Left lung (tissue), 14 donors: ENCODE measurements at places on chromosomes 4 and X. TPM values are rescaled to one million over a fixed set of nuclear protein-coding genes. Genes with fewer than 3 reads are reported as not detected.
A peak's percentile ranks its signal among the peaks of the same experiment; 100 is the strongest.

GRCh38 chr4:151801547-151802516 is 41.0 kb upstream of the GATB start:
- no peak for DNase-seq

DNA sequence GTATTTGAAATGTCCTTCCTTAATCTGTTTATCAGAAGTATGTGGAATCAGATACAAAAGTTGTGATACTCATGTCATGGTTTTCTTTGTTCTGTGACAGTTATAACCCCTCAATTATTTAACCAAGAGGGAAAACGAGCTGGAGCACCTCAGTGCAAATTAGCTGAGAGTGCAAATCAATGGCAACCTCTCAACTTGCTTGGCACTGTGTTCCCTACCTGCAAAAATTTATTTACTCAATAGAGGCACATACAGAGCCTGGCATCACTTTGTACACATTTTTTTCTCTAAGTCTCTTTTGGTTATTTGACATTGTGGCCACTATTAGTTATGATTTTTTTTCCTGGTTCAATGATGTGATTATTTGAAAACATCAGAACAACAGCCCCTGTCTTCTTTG is 186.2 kb downstream of the STIM2 start:
- DNase-seq = no peak

DNA sequence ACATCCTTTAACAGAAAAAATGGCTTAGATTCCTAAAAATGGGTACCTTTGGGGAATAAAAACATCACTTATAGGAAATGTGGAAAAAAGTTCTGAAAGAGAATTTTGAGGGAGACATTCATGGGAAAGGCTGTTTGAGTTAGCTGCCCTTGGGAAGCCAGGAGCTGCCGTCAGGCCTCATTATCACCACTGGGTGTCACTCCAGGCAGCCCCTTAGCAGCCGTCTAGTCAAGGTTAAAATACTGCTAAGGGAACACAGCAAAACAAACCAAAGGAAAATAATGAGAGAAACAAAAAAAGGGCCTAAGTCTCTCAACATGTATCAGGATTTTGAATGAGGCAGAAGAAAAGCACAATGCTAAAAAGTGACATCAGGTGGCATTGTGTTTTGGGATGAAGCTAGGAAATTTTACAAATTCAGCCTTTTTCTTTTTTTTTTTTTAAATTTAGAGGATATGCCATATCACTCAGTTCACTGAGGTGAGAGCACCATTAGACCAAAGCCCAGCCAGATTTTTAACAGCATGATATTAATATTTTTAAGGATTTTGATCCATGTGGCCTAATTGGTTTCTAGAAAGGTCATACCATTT is 235.3 kb downstream of the GPAT3 start:
- peak; percentile 64 for DNase-seq

DNA sequence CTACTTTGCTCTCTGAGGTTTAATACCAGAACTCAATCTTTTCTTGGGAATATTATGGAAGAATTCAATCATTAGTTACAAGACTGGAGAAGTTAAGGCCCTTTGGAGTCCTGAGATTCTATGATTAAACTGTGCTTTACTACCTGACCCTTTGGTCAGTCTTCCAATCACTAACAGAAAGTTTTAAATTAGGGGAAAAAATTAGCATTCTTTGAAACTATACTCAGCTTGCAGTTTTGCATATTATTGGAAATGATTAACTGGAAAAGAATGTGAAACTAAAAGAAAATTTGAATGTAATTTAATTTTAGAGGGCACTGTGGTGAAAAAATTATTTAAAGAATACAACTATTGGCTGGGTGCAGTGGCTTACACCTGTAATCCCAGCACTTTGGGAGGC is 18.7 kb upstream of the GPR34 start:
- no peak for DNase-seq

- no peak for DNase-seq
These were observed 909.1 kb downstream of the FAT4 start for GRCh38 chr4:126223784-126224407.

DNA sequence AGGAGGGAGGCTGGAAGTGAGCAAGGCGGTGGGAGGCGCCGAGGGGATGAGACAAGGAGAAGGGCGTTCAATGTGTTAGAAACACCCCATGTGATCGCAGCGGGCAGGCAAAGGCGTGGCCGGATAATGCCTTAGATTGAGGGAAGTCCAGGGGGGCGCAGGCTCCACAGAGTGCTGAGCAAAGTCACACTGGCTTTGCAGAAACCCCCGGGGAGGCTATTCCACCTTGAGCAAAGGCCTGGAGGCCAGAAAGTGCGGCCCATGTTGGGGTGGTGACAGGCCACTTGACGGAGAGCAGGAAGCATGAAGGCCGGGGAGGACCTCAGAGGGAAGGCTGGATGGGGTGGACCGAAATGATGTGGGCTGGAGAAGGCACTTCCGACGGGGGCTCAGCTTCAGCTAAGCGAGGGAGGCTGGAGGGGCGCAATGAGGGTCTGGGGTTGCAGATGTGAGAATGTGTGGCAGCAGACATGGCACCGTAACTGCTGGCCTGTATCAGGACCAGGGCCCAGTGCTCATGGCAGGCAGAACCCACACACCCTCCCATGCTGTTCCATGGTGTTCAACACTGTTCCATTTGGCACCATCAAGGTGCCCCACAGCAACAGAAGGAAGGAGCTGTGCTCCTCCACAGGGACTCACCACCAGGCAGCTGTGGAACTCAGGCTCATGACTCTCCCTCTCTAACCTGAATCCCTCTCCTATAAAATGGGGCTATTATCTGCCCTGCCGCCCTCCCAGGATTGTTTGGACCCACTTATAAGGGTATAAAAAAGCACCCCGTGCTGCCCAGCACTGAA is 50.3 kb downstream of the HMX1 start:
- no peak for DNase-seq

GRCh38 chrX:93760163-93760562 is 86.2 kb downstream of the FAM133A start:
- DNase-seq = no peak

- DNase-seq = no peak
These were observed 1.3 kb downstream of the NEXMIF start for GRCh38 chrX:74923942-74924448.

DNA sequence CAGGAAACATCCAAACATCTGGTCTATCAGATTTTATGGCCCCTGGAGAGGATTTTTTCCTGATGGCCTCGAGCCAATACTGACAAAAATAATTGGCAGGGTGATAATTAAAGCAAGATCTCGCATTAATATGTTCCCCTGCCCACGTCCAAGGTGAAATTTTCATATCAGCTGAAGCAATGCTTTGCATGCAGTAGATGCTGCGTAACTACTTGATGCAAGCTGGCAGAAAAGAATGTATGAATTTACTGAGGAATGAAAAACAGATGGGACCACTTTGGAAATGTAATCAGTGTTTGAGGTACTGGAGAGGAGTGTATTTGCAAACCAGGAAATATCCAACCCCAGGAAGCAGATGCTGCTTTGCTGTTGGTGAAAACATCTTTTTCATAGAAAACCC is 36.8 kb upstream of the REST start:
- DNase-seq = peak; percentile 14

GRCh38 chrX:87805829-87806490 is 288.4 kb downstream of the KLHL4 start:
- no peak for DNase-seq

DNA sequence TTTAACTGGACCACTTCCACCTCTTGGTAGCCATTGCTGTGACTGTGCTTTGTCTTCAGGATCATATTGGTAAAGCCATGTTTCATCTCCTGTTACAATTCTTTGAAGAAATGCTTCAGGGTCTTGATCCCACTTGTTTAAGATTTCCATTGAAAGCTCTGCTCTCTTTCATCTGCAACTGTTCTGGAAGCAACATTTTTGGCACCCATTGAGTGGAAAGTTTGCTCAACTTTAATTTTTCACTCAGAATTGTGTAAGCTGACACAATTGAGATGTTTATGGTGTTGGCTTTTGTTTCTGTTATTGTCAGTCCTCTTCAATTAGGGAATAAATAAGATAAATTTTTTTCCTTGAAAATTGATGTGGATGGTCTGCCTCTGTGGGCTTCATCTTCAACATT is 237.4 kb downstream of the MAPK10 start:
- DNase-seq = no peak

DNA sequence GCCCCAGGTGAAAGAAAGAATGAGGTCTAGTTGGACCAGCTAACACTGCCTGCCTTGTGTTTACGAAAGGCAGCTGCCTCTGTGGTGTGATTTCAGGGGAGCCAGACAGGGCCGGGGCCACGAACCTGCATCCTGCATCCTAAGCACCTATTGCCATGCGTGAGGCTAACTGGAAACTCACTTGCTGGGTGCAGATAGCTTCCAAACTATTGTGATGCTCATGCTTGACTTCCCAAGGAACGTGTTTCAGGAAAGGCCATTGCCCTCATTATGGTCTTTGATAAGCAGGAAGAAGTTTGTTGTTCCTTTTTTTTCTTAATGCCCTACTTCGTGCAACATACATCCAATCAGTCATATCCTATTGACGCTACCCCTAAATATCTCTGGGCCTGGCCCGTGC is 2.3 kb upstream of the IRF2 start:
- DNase-seq = no peak

DNA sequence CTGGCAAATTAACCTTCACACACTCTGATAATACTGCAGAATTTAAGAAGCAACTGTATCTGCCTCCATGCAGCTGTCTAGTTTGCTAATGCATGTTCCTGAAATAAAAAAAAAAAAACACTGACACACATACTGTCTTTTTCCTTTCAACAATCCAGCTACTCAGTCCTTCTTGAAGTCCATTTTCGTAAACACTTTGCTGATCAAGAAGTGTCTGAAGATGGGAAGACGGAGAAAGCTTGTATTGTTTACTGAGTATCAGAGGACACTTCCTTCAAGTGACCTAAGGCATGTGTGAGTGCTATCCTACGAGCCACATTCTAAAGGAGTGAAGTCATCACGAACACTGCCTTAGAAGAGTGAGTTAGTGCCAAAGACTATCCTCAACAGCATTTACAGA is 82.6 kb downstream of the LUZP4 start:
- peak; percentile 39 for DNase-seq

DNA sequence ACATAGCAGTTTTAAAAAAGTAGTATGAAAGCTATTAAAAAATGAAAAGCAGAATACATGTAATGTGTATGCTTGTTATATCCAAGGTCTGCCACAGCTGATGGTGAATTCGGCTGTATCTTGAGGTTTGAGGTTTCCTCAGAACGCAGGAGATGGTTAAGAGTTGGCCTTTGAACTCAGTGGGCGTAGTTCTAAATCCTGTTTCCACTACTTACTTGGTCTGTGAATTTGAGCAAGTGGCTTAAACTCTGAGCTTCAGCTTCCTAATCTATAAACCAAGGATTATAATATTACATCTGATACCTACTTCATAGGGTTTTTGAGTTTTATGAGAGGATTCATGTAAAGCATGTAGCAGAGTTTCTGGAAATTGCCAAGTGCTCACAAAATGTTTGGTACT is 125.2 kb downstream of the STIM2 start:
- no peak for DNase-seq

DNA sequence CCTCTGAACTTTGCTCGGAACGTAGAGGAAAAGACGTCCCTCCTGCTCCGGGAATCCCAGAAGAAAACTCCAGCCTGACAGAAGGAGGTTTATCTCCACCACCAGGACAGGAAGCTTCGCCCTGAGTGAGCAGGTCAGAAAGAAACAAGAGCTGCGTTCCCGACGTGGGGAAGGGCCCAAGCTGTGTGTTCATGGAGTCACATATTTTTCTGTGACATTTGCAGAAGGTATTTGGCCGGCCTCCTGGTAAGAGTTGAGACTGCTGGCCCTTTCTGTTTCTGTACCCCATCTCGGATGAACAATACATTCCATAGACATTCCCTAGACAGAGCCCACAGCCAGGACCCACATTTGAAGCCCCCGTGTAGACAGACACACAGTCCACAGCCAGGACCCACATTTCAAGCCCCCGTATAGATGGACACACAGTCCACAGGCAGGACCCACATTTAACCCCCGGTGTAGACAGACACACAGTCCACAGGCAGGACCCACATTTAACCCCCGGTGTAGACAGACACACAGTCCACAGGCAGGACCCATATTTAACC is 230.8 kb downstream of the SHOX start:
- no peak for DNase-seq

DNA sequence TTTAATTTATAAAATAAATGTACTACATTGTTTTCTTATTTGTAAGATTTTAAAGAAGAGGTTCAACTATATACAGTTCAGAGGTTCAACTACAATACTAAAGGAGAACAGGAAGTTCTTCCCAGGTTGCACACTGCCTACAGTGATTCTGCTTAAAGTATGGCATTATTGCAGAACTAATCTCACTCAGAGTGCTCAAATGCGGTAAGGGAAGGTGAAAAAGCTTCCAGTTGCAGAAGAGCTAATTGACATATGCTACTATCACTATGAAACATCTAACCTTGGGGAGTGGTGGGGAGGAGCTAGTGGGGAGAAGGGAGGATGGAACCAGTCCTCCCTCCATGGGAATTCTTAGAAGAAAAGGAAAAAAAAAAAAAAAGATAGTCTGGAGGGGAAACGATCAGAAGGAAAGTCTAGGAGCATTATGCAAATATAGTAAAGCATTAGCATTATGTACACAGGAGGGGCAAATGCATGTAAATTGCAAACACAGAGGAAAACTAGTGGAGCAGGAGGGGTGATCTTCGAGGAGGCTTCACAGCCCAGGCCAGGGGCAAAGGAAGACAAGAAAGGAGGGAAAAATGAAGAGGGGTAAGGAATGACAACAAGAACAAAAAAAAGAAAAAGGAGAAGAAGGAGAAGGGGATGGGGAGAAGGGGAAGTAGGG is 32.0 kb upstream of the MMAA start:
- no peak for DNase-seq

- DNase-seq = no peak
These were observed 252.9 kb upstream of the SMIM31 start for GRCh38 chr4:164501074-164501473.

- DNase-seq = no peak
These were observed 98.0 kb downstream of the SLC2A9 start for GRCh38 chr4:9923195-9923812.

DNA sequence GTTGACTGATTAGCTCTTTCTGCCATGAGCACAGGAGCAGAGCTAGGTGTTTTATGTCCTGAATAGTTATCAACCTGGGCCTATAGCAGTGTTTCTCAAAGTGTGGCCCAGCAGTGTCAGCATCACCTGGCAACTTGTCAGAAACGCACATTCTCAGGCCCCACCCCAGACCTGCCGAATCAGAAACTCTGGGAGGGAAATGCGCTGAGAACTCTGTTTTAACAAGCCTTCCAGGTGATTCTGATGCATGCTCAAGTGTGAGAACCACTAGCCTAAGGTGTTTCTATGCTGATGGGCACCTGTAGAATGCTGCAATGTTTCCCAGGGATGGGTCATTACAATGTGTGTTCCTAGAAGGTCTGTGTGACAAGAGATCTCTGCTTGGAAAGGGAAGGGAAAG is 257.5 kb downstream of the MID1IP1 start:
- no peak for DNase-seq

GRCh38 chr4:111639876-111640275 is 505.4 kb upstream of the FAM241A start:
- DNase-seq = no peak

TBX22 gene
- polyA plus RNA-seq = not detected

SYTL5 gene
- 4.3 TPM for polyA plus RNA-seq

ZNF182 gene
- 12.5 TPM for polyA plus RNA-seq

UGDH gene
- polyA plus RNA-seq = 99.0 TPM

ATOH1 gene
- polyA plus RNA-seq = not detected

S100G gene
- polyA plus RNA-seq = not detected

ABCE1 gene
- polyA plus RNA-seq = 79.5 TPM

C4orf51 gene
- polyA plus RNA-seq = not detected

FAM9C gene
- polyA plus RNA-seq = 0.37 TPM

IL9R gene
- 0.75 TPM for polyA plus RNA-seq

GCNA gene
- polyA plus RNA-seq = 2.0 TPM

EVC gene
- polyA plus RNA-seq = 27.6 TPM

UGT2A2 gene
- polyA plus RNA-seq = not detected

AMTN gene
- polyA plus RNA-seq = 0.52 TPM
